ENCODE measurements at places on chromosomes 3 and 15.

GRCh38 chr3:11407644-11408043 is 135.4 kb downstream of the ATG7 start:
- DNase-seq: no peak

DNA sequence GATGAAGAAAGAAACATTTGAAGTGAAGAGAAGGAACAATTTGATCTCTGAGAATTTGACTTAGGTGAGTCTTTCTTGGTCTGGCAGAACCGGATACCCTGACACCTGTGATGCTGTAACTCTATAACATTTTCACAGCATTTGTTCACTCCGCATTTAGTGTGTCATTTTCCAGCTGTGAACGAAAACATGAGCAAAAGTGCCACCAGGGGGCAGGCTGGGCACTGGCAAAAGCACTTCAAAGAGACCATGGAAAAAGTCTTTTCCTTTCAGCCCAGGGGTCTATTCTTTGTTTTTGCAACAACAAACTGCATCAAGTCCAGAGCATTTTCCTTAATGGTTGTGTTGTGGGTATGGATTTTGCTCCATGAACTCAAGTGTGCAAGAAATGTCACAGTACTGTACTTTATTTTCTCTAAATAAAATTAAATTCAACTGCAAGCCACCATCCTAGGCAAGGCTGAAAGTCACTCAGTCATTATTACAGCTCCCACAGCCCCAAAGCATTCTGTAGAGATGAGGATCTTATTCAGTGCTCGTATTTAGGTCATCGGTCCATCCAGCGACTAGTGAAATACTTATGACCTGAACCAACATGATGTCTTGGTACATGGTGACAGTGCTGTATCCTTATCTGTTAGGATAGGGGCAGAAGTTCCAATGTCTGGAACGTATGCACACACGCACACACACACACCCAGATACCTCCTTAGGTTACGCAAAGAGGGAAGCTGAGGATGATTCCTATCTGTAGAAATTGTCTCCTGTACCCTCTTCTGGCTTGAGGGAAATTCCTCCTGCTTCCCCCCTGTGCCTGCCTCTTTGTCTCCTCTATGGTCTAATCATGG is 125.5 kb downstream of the GADL1 start:
- peak; percentile 75 for DNase-seq

DNA sequence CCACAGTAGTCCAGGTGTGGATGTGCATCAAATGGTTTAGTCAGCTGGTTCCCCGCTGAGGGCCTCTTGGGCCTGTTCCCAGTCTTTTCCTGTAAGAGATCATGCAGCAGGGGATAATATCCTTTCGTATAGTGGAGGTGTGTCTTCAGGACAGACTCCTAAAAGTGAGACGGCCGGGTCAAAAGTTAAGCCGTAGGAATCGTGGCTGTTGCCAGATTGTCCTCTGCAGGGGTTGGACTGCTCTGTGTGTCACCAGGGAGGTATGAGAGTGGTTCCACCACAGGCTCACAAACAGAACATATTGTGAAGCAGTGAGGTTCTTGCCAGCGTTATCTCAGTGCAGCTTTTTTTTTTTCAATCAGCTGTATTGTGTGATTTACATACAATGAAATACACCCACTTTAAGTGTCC is 95.0 kb downstream of the VGLL4 start:
- no peak for DNase-seq

- no peak for DNase-seq
These were observed 41.4 kb upstream of the ATG7 start for GRCh38 chr3:11230832-11231231.

DNA sequence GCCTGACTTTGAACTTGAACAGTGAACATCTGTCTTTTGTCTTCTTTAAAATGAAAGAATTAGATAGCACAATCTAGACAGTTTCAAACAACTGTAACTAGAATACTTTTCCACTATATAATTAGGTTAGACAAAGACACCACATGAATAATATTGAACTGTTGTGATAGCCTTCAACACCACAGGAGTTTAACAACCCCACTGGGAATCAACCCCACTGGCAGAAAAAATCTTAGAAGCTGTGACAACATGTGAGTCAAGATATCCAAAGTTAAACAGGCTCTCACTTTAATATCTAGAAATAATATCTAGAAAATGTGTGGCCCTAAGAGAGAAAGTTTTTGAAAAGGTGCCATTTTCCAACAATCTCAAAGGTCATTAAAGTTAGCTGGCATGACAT is 64.4 kb upstream of the PRICKLE2 start:
- no peak for DNase-seq

- DNase-seq: no peak
These were observed 25.8 kb downstream of the AQP9 start for GRCh38 chr15:58163985-58164384.

GRCh38 chr3:150344079-150344759 is 63.9 kb upstream of the TSC22D2 start:
- peak; percentile 66 for DNase-seq

- peak; percentile 64 for DNase-seq
These were observed 21.4 kb upstream of the SRP14 start for GRCh38 chr15:40060236-40060961.

- DNase-seq: no peak
These were observed 11.4 kb downstream of the PRR20G start for GRCh38 chr3:127276396-127276795.

DNA sequence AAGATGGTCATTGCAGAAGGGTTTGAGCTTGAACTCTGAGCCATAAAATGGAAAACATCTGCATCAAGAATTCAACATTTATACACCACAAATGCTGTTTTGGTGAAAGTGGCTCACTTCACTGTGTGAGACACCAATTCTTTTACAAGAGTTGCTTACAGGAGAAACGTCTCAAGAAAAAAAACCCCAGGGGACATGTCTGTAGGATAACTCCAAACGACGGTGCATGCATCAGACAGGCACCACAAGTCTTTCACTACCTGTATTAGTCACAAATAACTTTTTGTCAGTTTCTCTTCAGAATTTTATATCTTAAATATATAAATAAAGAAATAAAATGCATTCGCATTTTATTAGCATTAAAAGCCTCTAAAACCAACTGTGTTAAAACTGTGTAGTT is 164.3 kb downstream of the EFHB start:
- no peak for DNase-seq

DNA sequence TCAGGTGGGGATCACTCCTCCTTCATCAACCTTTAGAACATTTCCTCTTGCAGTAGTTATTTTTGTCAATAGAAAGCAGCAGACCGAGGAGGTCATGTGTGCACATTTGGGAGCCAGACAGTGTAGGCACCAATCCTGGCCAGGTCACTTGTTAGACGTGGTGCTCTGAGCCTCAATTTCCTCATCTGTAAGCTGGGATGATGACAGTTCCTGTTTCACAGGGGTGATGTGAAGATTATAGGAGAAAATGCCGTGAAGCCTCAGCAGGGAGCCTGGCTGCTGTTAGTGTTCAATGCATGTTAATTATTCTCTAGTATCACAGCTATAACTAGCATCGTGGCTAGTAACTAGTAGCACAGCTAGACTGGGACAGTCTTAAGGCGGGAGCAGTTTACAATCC is 64.7 kb downstream of the ATP2B2 start:
- DNase-seq: no peak

- DNase-seq: no peak
These were observed 41.7 kb upstream of the MYO5C start for GRCh38 chr15:52337198-52337853.

GRCh38 chr3:77815467-77815866 is 775.6 kb downstream of the ROBO2 start:
- DNase-seq: no peak

DNA sequence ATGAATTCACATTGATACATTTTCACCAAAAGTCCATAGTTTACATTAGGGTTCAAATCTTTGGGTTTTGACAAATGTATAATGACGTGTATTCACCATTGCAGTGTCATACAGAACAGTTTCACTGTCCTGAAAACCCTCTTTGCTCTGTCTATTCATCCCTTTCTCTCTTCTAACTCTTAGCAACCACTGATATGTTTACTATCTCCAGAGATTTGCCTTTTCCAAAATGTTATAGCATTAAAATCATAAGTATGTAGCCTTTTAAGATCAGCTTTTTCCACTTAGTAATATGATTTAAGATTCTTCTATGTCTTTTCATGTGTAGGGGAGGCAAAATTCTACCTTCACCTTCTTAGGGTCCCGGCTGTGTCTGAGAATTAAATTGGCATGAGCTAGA is 203.8 kb downstream of the TPRG1 start:
- no peak for DNase-seq

DNA sequence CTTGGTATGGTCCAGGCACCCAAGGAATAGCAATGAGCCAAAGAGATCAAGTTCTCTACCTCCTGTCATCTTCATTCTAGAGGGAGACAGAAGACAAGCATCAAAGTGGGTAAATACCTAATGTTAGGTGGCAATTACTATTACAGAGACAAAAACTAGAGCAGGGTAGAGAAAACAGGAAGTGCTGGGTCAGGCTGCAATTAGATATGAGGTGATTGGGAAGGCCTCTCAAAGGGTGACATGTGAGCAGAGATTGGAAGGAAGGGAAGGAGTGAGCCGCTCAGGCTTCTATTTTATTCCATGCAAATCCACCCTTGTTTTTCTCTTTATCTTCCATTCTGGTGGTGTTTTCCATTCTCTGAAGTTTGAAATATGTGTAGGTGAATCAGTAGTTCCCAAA is 37.4 kb downstream of the EBLN2 start:
- no peak for DNase-seq

DNA sequence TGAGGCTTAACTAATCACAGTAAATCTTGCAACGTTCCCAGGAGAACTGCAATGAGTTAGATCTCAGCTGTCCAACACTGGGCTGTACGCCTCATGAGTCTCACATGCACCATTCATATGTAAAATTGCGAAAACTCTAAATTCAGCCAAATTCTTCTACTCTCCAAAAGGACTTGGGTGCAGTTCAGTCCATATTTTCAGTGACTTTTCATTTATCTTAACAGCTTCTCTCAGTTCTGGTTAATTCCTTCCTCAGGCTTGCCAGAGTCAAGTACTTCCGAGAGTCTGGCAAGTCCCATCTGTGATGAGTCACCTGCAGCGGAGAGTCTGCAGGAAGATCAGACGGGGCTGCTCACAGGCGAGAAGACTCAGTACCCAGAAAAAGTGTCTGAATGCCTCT is 11.5 kb downstream of the CCDC80 start:
- no peak for DNase-seq

- DNase-seq: no peak
These were observed 1072.1 kb downstream of the PLOD2 start for GRCh38 chr3:145088917-145089316.

DNA sequence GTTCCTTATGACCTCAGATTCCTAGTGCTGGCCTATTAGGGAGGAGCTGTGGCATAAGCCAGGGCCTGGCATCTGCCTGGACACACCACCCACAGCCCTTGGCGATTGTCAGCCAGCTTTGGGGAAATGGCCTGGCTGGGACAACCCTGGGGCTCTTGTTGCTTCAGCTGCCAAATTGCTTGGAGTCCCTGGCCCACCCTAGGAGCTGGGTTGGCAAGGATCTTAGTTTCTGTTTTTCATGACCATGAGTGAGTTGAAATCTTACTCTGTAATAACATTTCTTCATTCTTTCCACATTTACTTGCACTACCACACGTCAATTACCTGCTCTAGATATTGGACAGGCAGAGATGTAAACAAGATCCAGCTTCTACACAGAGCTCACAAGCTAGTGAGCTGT is 1.9 kb upstream of the MYZAP start:
- DNase-seq: no peak

- no peak for DNase-seq
These were observed 46.2 kb downstream of the ZPLD1 start for GRCh38 chr3:102481050-102481449.

DNA sequence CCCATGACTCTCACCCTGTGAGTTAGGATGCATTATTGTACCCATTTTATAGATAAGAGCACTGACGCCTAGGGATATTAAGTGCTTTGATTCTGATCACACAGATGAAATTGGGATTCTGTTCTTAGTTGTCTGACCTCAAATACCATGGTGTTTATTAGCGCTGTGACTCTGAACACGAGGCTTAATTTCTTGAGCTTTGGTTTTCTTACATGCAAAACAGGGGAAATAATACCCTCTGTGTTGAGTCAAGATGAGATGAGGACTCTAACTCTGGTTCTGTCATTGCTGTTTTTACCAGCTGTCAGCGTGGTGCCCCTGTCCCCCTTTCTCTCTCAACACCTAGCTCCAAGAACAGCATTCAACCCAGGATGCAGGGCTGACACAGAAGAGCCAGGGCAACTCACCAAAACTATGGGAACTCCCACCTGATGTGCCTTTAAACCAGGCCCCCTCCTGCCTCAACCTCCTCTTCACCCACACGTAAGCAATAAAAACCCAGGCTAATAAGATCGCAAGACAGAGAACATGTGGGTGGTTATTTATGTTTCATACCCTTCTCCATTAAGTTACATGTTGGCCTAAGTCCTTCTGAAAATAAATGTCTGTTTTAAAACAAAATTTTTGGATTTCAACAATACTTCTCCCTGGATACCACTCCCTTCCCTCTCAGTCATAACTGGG is 100.1 kb upstream of the SPATA12 start:
- no peak for DNase-seq

DNA sequence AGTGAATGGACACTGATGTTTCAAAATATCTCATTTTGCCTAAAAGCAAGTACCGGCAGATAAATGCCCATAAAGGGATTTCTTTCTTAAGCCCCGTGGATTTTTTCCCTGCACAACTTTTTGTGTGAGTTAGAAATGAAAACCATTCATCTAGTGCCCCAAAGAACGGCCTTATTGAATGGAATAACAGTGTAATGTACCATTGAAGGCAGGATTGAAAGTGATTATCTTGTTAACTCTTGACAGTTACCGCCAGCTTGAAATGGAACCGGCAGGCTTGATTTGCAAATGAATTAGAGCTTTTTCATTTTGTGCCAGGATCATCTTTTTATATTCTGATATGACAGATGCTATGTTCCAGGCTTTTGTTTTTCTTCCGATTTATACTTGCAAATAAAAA is 162.2 kb downstream of the RSRC1 start:
- no peak for DNase-seq

GRCh38 chr3:40502034-40502433 is 3.8 kb upstream of the ZNF620 start:
- DNase-seq: no peak

GRCh38 chr15:42110367-42110766 is 16.0 kb upstream of the PLA2G4D start:
- DNase-seq: no peak

Data from renal pelvis (tissue), 12 donors.